Activated T-helper 9 cell treated with anti-CD3 and anti-CD28 coated beads, Interleukin-2, amount 50 U/mL, for 16 hours (primary cell): ENCODE measurements at places on chromosomes 5 and 9.

DNA sequence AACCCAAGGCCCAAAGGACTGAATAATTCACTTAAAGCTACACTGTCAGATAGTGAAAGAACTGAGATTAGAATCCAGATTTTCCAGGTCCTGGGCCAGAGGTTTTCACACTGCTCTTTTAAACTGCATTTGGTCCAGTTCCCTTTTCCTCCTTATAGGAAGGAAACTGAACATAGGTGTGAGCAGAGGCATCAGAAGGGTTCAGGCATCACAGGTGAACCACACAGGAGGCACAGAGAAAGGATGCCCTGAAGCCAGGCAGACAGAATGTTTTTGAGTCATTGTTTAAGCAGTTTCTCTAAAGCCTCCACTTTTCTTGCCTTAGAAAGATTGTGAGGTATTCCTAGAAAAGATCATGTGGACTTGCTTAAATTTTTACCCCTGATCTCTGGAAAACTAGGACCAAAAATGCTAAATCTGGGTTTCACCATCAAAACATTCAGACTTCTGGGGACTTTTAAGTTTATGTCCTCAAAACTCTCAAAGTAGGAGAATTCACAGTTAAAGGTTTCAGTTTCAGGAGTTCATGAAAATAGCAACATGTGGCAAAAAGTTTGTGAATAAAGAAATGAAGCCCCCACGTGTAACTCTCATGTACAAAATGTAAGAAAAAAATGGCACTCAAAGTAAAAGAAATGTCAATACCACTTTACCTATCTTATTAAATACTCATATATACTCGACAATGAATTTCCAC is 386.1 kb downstream of the NTRK2 start:
- DNase-seq, result no peak

DNA sequence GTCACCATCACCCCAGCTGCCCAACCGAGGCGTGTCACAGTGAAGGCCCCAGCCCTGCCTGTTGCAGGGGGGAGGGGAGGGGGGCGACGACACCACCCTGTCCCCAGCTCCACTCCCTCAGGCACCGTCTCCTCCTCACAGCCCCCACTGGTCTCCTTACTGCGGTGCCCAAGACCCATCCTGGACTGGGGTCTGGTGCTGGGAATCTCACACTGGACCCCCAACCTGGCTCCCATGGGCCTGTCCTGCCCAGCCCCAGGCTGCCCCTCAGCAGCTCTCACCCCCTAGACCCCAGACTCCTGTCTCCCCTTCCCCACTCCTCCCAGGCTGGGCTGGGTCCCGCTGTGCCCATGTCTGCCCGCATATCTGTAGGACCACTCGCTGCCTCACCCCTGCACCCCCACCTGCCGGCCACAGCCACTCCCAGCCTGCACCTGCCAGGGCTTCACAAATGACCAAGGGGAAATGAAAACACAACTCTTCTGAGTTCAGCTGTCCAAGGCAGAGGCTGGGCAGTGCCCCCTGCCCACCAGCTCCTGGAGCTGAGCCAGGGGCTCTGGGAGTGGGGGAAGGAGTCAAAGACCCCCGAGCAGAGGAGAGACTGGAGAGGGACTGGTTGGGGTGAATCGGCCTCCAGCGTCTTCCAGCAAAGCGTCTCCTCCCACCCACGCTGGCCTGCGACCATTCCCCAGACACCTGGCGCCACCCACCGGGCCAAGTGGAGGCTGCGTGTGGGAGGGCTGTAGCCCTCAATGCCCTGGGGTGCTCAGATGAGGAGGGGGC is 32.6 kb upstream of the EGFL7 start:
- peak; percentile 18 for DNase-seq

- DNase-seq, result no peak
Measured at GRCh38 chr5:174755106-174755505, 30.7 kb downstream of the MSX2 start.

GRCh38 chr5:88830567-88830966 is 52.4 kb downstream of the MEF2C start:
- DNase-seq, result no peak

- no peak for DNase-seq
Measured at GRCh38 chr9:84670138-84671041, 861 bp downstream of the NTRK2 start.

DNA sequence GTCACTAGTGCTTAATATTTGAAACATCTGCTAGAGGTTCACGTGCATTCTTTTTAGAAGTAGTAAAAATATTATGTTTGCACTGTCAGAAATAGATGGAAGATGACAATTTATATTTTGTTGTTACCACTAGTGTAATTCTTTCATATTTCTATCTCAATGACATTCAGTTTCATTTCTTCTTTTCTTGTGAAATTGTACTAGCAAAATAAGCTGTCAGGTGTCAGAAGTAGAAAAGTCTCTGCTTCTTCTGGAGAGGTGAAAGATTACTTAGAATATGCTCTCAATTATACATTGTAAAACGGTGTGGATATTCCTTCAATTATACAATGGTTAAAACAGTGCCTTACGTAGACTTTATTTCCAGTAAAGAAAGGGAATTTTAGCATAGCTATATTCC is 395.4 kb downstream of the CSNK1G3 start:
- DNase-seq, result no peak

DNA sequence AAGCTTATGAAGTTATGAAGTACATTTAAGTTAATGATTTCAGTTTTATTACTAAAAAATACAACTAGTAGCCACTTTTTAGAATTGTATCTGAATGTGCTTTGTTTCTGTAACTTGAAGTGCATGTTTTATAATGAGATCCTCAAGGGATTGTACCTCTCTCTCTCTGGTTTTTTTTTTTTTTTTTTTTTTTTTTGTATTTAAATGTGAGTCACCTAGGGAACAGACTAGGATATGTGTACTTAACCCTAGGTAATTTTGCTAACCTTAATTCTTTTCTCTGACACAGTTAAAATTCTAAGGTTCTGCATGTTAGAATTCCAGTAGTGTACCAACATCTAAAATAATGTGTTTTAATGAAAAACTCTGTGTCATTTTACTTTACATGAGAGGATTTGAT is 59.5 kb downstream of the CDC42SE2 start:
- DNase-seq, result no peak

GRCh38 chr5:141664733-141665461 is 13.7 kb upstream of the FCHSD1 start:
- DNase-seq, result peak; percentile 56

DNA sequence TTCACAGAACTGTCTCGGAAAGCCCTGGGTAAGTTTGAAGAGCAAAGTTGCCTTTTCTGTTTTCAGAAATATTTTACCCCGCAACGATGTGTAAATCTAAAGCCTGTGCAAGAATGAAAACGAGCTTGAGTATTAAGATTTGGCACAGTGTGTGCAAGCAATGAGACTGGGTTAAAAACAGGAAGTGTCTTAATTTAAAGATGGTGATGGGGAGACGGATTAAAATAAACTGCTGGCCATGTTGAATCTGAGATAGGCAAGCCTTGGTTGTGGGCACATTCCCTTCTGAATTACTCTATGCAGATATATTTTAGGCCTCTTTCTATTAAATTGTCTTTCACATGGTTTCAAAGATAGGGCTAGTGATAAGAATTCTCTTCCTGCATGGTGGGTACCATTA is 294.2 kb upstream of the DMRT1 start:
- no peak for DNase-seq

- no peak for DNase-seq
Measured at GRCh38 chr5:2335125-2335732, 416.2 kb downstream of the IRX2 start.
